Smooth muscle cell of trachea (primary cell): ENCODE measurements at places on chromosomes 13 and 19. TPM values are rescaled to one million over a fixed set of nuclear protein-coding genes. Genes with fewer than 3 reads are reported as not detected.

The URI1 gene
- total RNA-seq = 62.4 and 74.0 TPM in 2 replicates

The LYPD3 gene
- total RNA-seq = 0.17 and 0.44 TPM in 2 replicates

The PNMA8B gene
- total RNA-seq = 2.8 and 5.6 TPM in 2 replicates

The RFPL4A gene
- not detected in 2 replicates for total RNA-seq

The TEX101 gene
- not detected in 2 replicates for total RNA-seq

The RGL3 gene
- 5.1 and 5.3 TPM in 2 replicates for total RNA-seq

The PRTN3 gene
- total RNA-seq = not detected in 2 replicates
